Common myeloid progenitor, CD34-positive (primary cell): ENCODE measurements at places on chromosomes 5 and 9.
A peak's percentile ranks its signal among the peaks of the same experiment; 100 is the strongest.

DNA sequence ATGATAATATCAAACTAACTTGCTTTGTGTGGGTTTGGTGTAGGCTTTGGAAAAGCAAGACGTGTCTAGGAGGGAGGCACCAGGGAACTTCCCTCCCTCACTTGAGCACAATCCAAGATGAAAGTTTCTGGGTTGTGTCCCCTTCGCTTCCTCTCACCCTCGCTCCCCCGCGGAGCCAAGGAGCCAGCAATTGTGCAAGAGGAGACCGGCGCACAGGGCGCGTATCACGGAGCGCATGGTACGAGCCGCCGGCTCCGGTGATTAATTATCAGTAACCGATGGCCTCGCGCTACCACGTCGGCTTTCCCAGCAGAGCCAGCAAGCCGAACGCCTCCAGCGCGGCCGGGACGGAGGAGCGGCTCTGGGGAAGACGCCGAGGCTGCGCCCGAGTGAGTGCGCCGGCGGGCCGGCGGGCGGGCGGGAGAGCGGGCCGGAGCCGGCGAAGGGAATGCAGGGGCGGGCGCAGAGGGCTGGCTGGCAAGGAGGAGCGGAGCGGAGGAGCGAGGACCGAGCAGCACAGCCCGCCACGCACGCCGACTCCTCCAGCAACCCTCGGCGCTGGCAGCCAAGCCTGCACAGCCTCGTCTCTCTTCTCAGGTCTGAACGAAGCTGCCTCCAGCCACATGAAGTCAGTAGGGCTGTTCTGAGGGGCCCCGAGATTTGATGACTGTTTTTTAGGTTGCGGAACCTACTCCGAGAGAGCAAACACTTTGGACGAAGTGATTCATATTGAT, 143.6 kb downstream of the BNC2 start:
- peak; percentile 17 for DNase-seq

GRCh38 chr9:137192448-137192780, 3.9 kb downstream of the SSNA1 start:
- DNase-seq, result no peak

- DNase-seq, result no peak
These were observed 5.8 kb upstream of the SPATA31C2 start for GRCh38 chr9:88143957-88144625.

DNA sequence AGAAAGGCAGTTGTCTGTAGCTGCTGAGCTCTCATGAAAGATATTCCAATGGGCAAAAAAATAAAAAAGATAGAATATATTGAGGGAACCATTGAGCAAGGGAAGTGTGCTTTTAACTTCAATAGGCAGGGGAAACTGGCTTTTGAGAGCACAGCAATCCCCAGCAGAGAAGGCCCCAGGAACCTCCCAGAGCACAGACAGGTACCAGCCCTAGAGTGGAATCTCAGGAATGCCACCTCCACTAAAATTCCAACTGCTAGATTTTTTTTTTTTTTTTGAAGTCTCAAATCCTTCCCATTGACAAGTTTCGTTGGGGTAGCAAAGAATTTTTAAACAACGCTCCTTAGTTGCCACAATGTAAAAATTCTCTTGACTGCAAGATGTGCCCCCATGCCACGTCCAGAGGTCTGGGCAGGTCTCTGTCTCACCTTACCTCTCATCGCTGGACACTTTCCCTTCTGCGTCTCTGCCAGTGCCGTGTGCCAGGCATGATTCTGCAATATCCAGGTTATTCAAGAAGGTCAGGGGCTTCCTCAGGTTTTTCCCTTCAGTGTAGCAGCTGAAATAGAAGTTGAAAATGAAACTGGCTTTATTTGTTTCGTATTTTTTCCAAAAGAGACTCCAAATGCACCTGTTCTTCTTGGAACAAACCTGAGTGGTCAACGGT, 64.2 kb upstream of the IRX1 start:
- no peak for DNase-seq

GRCh38 chr9:99628849-99629620, 192.7 kb upstream of the NR4A3 start:
- peak; percentile 52 for DNase-seq
